NCI-H446 (cell line): ENCODE measurements at places on chromosomes 11 and 22.

DNA sequence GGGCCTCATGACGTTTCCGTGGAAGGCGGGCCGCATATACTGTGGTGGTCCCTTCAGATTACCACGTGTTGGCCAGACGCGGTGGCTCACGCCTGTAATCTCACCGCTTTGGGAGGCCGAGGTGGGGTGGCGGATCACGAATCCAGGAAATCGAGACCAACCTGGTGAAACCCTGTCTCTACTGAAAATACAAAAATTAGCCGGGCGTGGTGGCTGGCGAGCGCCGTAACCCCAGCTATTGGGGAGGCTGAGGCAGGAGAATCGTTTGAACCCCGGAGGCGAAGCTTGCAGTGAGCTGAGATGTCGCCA lies 853 bp upstream of the DENND6B start:
- no peak for DNase-seq

DNA sequence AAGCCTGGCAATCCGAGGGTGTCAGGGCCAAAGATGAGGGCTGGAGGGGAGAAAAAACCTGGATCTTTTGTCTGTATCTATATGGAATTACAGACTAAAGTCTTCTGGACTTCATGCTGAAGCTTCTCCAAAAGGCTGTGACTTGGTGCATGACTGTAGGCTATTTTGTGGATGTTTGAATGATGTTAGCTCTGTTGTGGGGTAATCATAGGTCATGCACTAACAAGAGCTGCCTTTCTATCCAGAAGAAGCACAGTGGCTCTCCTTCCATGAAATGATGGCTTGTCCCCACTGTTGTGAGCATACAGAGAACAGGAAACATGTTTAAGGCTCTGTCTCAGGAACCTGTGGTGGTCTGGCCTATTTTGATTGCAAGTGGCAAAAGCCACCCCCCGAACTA lies 263.3 kb upstream of the PLET1 start:
- no peak for DNase-seq

GRCh38 chr22:41286639-41287091 lies 678 bp upstream of the RANGAP1 start:
- DNase-seq = no peak

DNA sequence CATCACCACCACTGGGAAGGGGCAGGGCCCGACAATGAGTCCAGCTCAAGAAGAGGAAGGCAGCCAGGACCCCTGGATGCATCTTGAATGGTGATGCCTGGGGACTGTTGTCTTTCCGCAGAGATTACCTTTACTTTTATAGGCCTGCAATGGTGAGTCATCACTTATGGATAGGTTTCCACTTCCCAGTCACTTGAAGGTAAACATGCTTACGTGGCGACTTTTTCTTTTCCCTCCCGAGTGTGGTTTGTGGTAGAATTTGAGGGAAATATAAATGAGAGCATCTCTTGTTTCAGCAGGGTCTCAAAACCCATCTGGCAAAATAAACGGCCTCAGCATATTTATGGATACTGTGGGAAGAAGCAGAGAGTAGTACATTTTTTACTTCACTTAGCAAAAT lies at the start of gene MMP13:
TSS of gene MMP13 (minus strand) at position 109 of the 400 bp plus-strand sequence. CDS start at position 82, 27 bp downstream.
- no peak for DNase-seq

DNA sequence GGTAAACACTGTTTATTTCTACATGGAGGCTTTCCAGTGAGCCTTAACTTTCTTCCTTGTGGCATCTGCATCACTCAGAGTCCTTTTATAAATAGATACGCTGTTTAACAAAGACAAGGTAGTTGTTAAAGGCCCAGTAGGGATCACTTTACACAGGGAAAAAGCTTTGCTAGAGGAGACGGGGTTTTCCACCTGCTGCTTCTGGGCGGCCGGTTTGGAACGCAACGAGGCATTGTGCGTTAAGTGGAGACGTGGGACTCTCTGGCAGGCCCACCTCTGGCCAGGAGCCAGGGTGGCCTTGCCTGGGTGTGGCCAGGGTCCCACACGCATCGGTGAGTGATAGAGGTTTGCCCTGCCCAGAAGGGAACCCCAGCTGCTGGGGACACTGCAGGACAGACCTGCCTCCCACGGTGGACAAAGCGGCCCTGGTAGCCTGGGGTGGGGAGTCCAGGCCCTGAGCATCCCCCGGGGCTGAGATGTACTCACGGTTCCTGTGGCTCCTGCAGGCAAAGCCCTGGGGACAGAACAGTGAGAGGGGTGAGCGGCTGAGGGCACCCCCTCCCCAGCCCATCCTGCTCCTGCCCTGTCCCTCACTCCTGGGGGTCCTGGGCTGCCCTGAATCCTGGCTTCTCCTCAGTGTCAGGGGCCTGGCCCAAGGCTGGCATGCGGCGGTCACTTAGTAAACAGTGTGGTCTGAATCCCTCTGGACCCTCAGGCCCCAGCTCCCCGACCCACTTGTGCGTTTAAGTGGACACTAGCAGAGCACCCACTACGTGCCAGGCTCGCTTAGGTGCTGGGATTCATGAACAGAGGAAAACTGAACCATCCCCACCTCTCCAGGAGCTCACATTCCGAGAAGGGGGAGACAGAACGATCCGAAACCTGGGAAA lies 4.2 kb downstream of the IL17REL start:
- DNase-seq = no peak

GRCh38 chr11:43576803-43577521 lies 103.6 kb upstream of the HSD17B12 start:
- DNase-seq = peak; percentile 11
